ENCODE measurements at places on chromosomes 3 and 15. TPM values are rescaled to one million over a fixed set of nuclear protein-coding genes. Genes with fewer than 3 reads are reported as not detected.

- no peak overlapping the region for H3K27ac ChIP-seq
- no peak overlapping the region for H3K4me3 ChIP-seq
- DNase-seq, result no peak
- H3K4me1 ChIP-seq, result peaks cover 2% of the 10 kb centered on the region
- no peaks in the 10 kb centered on the region for H3K36me3 ChIP-seq
These were observed 295.3 kb downstream of the RBMS3 start for GRCh38 chr3:29576181-29576580.

GRCh38 chr3:53902067-53902466 is 10.4 kb upstream of the SELENOK start:
- no peak for DNase-seq
- no peaks in the 10 kb centered on the region for H3K4me1 ChIP-seq
- no peak overlapping the region for H3K27ac ChIP-seq
- no peaks in the 10 kb centered on the region for H3K36me3 ChIP-seq

DNA sequence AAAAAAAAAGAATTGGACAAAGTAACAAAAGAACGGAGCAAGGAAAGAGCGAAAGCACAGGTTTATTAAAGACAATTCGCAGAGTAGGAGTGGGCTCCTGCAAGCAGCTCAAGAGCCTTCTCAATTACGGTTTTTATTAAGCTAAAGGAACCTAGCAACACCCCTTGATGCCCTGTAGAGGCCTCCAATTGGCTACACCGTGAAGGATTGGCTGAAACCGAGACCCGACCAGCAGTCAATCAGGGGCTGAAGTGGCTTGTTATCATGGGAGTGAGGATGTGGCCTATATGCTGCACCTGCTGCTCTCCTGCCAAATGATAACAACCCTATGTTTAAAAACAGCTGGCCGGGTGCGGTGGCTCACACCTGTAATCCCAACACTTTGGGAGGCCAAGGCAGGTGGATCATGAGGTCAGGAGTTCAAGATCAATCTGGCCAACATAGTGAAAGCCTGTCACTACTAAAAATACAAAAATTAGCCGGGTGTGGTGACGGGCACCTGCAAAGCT is 20.4 kb upstream of the AP3B2 start:
- H3K36me3 ChIP-seq, result no peaks in the 10 kb centered on the region
- no peaks in the 10 kb centered on the region for H3K27me3 ChIP-seq
- no peak overlapping the region for H3K4me3 ChIP-seq
- H3K4me1 ChIP-seq, result no peaks in the 10 kb centered on the region
- no peak for DNase-seq

DNA sequence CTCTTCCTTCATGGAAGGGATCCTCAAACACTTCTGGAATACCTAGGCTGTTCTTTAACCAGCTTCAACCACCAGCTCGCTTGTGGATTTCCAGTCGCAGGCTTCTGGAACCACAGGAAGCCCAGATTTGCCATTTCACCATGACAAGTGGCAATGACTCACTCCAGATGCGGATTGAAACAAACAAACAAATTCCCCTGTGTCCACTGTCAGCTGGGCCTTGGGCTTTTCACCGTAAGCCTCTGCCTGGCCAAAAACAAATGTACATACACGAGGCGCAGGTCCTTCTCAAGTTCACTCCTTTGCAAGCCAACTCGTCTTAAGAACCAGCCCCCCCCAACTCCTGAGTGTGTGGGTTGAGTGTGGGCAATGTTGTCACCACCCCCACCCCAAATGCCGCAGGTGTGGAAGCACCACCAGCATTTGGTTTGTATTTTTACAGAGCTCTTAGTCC is 8.8 kb downstream of the BCL6 start:
- no peak overlapping the region for H3K4me3 ChIP-seq
- H3K27ac ChIP-seq, result peak overlapping the region; percentile 43
- DNase-seq, result no peak
- no peaks in the 10 kb centered on the region for H3K27me3 ChIP-seq
- no peaks in the 10 kb centered on the region for H3K36me3 ChIP-seq
- H3K4me1 ChIP-seq, result peaks cover 9% of the 10 kb centered on the region

DNA sequence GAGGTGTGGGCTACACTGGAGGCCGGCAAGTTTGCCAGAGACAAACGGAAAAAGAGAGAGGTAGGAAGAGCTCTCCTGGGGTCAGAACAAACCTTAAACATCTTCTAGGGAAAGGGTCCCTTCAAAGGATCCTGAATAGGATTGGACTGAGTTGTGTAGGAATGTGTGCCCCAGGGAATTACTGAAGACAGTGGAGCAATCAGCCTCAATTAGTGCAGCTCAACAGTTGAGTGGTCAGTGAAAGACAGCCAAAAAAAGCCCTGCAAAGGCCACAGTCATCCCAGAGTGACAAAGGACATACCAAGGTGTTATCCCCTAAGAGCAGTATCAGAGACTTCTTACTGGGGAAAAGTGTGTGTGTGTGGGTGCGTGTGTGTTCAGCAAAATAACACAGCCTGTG is 70.3 kb downstream of the NUP210 start:
- no peak overlapping the region for H3K4me3 ChIP-seq
- no peaks in the 10 kb centered on the region for H3K27me3 ChIP-seq
- H3K4me1 ChIP-seq, result peaks cover 3% of the 10 kb centered on the region

DNA sequence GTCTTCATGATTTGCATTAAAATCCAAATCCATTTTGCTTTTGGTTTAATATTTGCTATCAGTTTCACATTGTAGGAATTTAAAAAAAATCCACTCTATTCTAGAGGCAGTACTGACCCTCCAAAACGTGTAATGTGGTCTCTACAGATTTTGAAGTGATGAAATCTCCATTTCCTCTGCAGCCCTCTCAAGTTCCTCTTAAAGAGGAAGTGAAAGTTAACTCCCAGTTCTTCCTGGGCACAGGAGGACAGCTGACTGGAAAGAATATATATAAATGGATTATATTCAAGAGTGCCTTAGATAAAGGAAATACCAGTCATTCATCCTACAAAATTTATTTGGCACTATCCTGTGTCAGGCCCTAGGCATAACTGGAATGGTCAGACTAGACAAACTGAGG is 83.5 kb upstream of the PLCL2 start:
- no peaks in the 10 kb centered on the region for H3K36me3 ChIP-seq
- DNase-seq, result peak; percentile 39
- H3K27ac ChIP-seq, result no peak overlapping the region
- no peaks in the 10 kb centered on the region for H3K4me1 ChIP-seq
- no peak overlapping the region for H3K4me3 ChIP-seq

GRCh38 chr3:196159952-196160804 is 51.0 kb downstream of the ZDHHC19 start:
- peak; percentile 46 for DNase-seq
- no peak overlapping the region for H3K4me3 ChIP-seq
- no peaks in the 10 kb centered on the region for H3K27me3 ChIP-seq
- peaks cover 3% of the 10 kb centered on the region for H3K36me3 ChIP-seq
- peak overlapping the region; percentile 85 for H3K27ac ChIP-seq

DNA sequence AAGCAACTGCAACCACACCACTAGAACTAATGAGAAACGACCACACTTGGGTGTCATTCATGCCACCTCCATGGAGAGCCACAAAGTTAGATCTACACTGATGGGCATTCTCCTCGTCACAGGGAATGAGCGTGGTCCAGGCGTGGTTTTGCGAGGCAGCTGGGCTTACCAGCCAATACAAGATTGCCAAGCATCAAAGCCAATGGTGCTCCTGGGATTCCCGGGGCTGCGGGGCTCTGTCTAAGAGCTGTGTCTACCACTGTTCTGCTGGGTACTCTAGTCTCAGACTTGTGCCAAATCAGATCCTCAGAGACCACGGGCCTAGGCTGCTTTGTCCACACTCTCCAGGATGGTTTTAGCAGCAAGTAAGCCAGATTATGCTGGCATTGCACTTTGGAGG is 43.8 kb downstream of the RAB6B start:
- no peak overlapping the region for H3K4me3 ChIP-seq
- no peak overlapping the region for H3K27ac ChIP-seq
- peaks cover 11% of the 10 kb centered on the region for H3K4me1 ChIP-seq
- H3K36me3 ChIP-seq, result no peaks in the 10 kb centered on the region

DNA sequence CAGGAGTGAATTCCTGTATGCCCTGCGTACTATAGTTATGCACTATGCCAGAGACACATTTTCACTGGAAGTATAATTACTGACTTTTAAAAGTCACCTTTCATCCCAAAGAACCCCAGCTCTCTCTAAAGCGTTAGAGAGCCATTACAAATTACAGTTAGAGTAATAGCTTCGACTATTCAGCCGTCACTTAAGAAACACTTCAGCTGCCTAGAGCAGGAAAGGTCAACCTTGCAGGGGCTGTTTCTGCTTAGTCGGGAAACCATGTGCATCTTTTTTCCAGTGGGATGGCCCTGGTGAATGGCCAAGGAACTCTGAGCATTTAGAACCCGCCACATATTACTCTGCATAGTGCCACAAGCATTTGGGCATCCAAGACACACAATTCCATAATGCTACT is 235.9 kb downstream of the ARRDC4 start:
- H3K27ac ChIP-seq, result no peak overlapping the region
- no peaks in the 10 kb centered on the region for H3K27me3 ChIP-seq
- no peaks in the 10 kb centered on the region for H3K4me1 ChIP-seq

DNA sequence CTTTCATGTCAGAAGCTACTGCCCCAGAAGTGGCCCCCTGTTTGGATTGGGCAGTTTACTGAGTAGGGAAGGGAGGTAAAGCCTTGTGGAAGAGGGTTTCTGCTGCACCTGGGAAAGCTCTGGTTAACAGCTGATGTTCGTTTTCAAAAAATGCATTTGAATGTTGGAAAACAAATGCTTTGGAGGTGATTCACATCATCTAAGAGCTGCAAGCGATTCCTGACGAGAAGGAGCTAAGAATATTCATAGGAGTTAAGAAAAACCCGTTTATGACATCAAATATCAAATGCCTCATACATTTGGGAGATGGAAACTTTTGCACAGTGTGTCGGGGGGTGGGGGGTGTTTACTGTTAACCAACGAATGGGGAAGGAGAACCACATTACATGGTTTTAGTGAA is 183.8 kb upstream of the NR2F2 start:
- H3K4me3 ChIP-seq, result no peak overlapping the region
- H3K36me3 ChIP-seq, result no peaks in the 10 kb centered on the region
- no peak overlapping the region for H3K27ac ChIP-seq
- H3K27me3 ChIP-seq, result no peaks in the 10 kb centered on the region

DNA sequence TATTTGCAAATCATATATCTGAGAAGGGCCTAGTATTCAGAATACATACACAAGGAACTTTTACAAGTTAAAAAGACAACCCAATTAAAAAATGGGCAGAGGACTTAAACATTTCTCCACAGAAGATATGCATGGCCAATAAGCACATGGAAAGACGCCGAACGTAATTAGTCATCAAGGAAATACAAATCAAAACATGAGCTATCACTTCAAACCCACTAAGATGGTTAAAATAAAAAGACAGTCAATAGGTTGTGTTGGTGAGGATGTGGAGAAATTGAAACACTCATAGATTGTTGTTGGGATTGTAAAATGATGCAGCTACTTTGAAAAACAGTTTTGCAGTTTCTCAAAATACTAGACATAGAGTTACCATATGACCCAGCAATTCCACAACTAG is 61.2 kb upstream of the NEO1 start:
- peaks cover 44% of the 10 kb centered on the region for H3K4me1 ChIP-seq
- H3K36me3 ChIP-seq, result no peaks in the 10 kb centered on the region
- H3K27ac ChIP-seq, result no peak overlapping the region
- DNase-seq, result no peak
- H3K4me3 ChIP-seq, result no peak overlapping the region

The MED12L gene
- total RNA-seq, result 0.82 TPM

The ZNF80 gene
- not detected for total RNA-seq

The ATRIP gene
- 7.6 TPM for total RNA-seq

The GOLGA8R gene
- 9.8 TPM for total RNA-seq

The NOX5 gene
- 0.77 TPM for total RNA-seq

The KNG1 gene
- 0.23 TPM for total RNA-seq

The SHC4 gene
- total RNA-seq, result 1.9 TPM

The TMEM42 gene
- 14.3 TPM for total RNA-seq

Measured in lung (tissue), 17 donors.